ENCODE measurements at places on chromosomes 1 and 21.
A peak's percentile ranks its signal among the peaks of the same experiment; 100 is the strongest.

DNA sequence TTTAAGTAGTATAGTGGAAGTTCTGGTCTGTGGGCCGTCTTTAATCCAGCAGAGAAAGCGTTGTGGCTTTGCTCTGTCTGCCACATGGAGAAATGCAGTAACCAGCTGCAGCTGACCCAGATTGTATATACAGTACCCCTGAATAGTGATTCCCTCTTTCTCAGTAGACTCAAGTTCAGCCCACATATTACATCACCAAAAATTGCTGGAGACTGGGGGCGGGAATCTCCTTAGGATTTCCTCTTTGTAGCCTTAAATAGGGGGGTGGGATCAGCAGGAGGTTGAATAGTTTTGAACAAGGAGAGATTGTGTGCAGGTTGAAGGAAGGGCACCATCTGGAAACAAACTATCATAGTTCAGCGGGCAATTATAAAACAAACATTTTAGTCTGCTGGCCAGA, at the start of gene ANGPTL1:
TSS of gene ANGPTL1 (minus strand) at position 134 of the 400 bp plus-strand sequence. CDS start 5,301 bp downstream, outside the sequence.
- DNase-seq: no peak

DNA sequence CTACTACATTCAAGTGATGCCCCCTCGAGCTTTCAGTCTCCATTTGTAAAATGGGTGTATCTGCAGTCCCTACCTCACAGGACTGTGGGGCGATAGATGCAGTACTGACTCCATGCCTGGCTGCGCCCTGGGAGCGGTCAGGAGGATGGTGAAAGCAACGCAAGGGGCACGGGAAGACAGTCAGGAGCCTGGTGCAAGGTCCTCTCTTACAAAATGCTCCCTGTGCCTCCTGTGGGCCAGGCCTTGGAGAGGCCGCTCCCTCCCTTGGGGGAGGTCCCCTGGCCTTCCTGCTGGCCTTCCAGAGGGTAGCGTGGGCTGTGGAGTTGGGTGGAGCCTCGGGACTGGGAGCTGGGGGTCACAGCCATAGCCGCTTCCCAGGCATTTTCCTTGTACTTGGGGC, 21.6 kb downstream of the FAM151A start:
- no peak for DNase-seq

DNA sequence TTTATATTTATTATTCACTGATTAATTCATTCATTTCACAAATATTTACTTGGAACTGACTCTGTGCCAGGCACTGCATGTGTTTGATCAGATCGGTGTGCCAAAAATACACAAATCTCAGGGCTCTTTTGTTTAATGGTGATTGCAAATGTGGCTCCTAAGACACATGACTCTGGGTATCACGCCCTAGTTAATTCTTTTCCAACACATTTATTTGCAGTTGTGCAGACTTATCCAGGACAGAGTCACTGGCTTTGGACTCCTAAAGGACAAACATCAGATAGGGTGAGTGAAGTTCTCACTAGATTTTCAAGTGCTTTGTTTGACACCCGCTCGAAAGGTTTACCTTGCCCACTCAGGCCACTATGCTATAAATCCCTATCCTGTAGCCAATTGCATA, 335.5 kb downstream of the BARHL2 start:
- no peak for DNase-seq

- DNase-seq: no peak
Observed at GRCh38 chr1:213958346-213958745, 29.4 kb upstream of the PROX1 start.

DNA sequence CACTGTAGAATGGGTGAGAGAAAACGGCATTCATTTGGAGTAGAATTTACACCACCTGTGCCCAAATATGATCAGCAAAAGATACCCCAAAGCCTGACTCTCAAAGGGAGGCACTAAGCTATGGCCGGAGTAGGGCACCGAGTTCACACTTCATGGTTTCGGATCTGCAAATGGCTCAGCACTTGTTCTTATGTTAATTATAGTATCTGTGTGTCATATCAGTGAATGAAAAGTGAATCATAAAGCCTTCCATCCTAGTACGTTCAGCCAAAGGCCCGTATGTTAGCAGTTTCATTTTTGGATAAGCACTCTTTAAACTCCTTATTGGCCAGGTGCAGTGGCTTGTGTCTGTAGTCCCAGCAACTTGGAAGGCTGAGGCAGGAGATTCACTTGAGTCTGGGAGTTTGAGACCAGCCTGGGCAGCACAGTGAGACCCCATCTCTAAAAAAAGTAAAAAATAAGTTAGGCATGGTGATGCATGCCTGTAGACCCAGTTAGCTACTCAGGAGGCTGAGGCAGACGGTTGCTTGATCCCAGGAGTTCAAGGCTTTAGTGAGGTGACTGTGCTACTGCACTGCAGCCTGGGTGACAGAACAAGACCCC, 4.9 kb upstream of the CORT start:
- DNase-seq: no peak

DNA sequence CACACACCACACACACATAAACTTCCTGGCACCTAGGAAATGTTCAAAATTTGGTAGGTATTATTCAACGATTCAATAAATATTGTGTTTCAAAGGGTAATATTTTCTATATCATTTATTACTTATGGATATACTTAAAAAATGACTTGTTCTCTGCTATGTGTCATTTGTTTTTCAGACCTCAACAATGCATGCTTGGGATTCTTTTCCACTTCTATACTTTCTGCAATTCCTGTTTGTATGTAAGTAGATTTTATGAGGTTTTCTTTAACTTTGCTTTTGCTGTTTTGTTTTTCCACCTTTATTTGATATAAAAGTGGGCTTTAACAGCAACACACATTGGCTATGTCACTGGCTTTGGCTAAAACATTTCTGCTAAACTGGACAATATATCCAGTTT, 3.5 kb downstream of the CEP170 start:
- no peak for DNase-seq

GRCh38 chr1:246152986-246153431, 354.1 kb downstream of the SMYD3 start:
- no peak for DNase-seq

GRCh38 chr1:160338580-160338979, 4.5 kb downstream of the COPA start:
- no peak for DNase-seq

DNA sequence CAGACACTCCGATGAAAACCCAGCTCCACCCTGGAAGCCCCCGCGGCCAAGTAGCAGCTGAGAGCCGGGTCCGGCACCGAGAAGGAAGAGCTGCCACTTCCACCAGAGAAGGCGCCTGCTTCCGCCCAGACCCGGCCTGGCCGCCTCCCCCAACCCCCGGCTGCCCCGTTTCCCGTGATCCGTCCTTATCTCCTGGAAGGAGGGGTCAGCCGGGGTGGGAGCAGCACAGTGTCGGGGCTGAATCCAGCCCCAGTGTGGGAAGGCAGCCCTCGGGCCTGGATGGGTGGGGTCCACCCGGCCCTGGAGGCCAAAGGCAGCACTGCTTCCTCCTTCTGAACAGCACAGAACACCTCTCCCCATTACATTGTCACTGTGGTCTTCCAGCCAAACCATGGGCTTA, 69.4 kb downstream of the MEGF6 start:
- DNase-seq: no peak

GRCh38 chr21:31801551-31802219, 69.8 kb upstream of the SCAF4 start:
- no peak for DNase-seq

GRCh38 chr1:9284061-9284460, 8.6 kb upstream of the SPSB1 start:
- no peak for DNase-seq

DNA sequence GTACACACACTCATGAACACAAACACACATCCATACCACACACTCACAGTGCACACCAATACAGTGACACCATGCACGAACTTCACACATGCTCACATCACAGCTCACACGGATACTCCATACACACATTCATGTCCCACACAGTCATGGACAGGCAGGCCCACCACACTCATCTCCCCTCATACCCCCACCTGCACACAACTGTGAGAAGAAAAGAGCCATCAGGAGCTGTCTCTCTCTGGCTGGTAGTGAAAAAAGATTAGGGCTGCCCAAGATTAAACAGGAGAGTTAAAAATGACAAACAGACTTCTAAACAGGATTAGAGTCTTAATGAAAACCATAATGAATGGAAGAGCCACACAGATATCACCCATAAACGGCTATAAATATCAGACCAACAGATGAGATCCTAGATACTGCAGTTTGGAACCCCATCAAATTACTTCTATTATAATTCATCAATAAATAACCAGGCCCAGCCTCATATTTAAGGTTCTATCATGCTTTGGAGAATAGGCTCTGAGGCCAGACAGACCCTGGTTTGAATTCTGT, 122.3 kb downstream of the PLXNA2 start:
- no peak for DNase-seq

DNA sequence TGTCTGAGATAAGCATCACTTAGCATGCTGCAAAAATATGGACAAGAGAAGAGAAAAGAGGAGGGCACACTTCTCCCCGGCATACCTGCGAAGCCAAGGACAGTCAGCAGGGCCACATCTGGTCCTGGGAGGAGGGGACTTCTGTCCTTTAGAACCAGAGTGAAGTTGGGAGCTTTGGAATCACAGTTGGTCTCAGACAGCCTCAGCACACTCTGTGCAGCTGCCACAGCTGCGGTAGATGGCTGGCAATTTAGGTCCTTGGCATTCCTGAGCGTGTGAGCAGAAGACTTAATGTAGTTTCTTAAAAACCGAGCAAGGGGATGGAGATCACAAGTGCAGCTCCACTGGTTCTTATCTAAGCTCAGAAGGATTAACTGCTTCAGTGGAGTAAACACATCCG, 32.3 kb downstream of the LRRC53 start:
- no peak for DNase-seq

DNA sequence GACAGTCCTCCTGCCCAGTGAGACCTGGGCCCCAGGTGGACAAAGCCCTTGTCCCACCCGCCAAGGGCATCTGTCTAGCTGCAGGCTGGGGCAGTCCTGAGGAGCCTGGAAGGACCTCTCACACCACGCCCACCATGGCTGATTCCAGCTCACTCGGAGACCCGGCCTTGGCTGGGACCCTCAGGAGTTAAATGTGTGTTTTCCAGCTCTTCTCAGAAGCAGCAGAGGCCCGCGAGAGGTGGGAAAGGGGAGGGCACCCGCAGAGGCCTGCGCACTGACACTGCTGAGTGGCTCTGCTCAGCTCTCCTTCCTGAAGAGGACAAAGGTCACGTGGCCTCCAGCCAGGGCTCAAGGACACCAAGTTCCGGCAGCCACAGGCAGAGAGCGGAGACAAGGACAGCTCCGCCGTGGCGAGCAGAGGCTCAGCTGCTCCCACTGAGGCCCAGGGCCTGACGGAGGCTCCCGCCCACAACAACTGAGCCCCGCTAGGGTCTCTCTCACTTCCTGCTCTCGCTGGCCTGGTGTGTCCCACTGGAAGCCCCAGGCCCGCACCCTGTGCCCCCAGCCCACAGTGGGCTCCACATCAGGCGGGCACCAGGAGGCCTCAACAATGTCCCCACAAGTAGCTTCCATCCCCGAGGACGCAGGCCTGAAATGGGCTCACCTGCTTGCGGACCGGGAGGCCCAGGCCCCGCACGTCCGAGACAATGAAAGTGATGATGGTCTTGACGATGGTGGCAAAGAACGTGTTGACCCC, 16.9 kb downstream of the SLC19A1 start:
- no peak for DNase-seq

DNA sequence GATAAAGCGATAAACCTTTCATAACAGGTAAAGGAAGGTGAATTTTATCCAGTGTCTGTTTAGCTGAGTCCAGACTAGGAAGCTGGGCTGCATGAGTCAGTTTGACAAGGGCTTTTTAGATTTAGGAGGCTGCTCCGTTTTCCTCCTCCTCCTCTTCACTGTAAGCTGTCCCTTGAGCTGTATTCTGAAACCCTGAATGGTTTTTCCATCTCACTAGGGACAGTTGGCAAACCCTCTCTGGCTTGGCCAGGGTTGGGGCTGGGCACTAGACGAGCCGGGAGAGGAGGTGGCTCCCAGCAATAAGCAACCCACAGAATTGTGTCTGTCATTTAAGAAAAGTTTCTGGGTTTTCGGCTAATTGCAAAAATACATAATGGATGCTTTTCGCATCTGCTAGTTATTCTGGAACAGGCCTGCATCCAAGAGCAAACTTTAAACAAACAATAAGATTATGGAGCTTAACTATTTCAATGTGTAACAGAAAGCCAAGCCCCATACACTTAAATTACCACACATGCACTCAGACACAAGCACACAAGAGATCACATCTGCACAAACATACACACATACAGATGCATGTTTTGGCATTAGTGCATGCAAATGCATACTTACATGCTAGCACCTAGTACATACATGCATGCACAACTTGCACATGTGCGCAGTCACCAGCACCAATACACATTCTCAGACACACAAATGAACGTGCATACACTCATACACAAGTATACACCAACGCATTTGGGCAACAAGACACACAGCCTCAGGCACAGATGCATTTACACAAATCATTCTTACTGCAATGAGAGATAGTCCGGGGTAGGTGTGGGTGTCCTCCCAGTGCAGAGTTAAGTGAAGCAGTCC, 27.8 kb upstream of the FOXE3 start:
- no peak for DNase-seq

GRCh38 chr21:44539991-44540666, at the start of gene KRTAP10-1:
KRTAP10-1 (minus strand) TSS chr21:44540195; CDS start chr21:44540150, 45 bp downstream.
- no peak for DNase-seq

GRCh38 chr1:10207810-10208209, 2.6 kb upstream of the KIF1B start:
- DNase-seq: no peak

DNA sequence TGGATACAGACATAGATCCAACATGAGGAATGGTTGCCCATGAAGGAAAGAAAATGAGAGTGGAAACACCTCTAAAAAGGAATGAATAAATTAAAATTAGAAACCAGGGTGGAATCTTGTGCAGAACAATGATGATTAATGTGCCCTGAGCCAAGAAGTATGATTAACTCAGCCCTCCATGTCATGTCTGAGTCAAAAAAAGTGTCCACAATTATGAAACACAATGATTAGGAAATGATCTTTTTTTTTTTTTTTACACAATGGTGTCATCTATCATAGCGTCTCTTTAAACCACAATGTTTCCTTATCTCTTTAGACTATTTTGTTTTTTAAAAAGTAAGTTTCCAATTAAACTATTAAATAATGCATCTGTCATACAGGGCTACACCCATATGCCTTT, 78.9 kb upstream of the RAB4A start:
- DNase-seq: peak; percentile 57

DNA sequence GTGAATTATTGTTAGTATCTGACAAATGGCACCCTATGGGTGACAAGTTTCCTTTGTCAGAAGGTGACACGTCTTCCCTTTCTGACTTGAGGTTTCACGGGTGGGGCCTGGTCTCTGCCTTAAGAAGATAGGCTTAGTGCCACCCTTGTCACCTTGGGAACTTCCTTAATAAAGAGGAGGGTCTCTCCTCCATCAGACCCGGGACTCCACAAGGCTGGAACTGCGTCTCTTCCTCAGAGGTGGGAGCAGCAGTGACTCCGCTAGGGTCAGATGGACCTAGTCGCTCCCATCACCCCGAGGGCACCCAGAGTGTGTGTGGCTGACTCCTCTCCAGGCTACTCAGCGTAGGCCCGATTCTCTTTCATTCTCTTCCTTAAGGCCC, 774 bp upstream of the WDTC1 start:
- peak; percentile 2 for DNase-seq

DNA sequence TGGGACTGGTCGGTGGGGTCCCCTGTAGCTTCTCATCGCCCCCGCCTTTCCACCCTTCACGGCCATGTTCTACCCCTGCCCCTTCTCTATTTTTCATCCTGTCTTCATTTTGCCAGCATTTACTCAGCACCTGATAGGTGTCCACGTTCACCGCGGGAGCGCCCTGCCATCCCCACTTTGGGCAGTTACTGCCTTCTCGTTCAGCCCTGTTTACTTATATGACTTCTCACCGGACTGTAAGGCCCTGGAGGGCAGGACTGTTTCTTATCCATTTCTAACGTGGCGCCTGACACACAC, 380 bp downstream of the MFN2 start:
- no peak for DNase-seq

All from HT1080 (cell line).